Femur (tissue), 1 donor: ENCODE measurements at places on chromosomes 11 and 22.

DNA sequence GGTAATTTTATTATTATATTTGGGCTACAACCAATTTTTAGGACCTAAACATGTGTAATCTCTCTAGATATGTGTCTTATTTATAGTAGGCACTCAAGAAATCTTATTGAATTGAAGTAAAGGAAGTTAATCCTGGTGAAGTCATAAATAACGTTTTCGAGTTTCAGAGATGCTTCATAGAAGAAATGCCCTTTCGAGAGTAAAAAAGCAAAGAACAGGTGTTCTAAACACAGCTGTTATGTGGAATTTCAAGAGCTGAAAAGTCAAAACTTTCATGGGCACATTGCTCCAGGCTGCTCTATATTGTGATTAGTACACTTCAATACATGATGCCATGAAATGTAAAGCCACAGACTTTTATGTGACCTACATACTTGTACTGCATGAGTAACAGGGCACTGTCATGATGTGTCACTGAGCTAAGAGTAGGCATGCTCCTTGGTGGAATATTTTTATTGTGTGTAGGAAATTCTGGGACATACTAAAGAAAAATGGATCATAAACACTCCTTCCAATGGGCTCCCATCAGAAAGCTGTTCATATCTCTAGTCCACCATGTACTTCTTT, 7.2 kb upstream of the ELMOD1 start:
- no peak for DNase-seq

GRCh38 chr11:65356394-65356972, 1.9 kb downstream of the TIGD3 start:
- no peak for DNase-seq

DNA sequence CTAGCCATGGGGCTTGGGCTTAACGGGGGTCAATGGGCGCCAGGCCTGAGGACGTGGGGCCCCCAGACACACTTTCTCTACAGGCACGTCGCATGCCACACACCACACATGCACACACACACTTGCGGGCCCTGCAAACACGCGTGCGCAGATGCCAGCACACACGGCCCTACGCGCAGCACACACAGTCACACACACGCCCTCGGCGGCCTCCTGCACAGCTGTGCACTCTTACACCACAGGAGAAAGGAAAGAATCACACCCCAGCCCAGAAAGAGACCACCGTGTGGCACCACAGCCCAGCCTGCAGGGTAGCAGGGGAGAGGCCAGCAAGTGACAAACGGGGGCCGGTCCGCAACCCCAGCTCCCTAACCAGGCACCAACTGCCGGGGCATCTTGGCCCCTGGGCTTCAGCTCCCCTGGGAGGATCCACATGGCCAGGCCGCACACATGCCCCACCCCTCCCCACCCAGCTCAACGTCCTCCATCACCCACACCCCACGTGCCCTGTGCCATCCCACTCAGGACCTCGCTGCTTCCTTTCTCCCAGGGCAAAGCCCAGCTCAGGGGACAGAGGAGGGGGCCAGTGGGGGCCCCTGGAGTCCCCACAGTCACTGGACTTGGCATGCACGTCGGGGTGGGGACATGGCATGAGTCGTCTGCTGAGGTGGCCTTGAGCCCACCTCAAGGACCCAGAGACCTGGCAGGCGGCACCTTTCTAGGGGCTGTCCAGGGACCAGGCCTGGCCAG, 26.3 kb upstream of the TH start:
- DNase-seq: no peak

DNA sequence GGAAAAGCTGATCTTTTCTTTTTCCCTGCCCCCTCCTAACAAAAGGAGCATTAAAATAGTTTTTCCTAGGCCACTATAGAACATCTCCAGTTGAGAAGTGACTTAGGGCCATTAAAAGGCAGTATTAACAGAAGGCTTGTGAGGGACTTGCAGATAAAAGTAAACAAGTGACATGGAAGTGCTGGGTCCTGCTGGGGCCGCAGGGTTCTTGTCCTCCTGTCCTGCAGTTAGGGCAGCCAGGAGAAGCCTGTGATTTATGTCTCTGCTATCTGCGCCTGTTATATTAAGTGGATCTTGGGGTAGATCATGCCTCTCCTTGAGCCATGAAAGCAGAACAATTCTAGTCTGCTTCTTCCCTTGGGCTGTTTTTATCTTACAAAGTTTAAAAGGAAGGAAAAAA, 271.4 kb upstream of the C11orf87 start:
- DNase-seq: no peak

GRCh38 chr11:73387594-73388264, 11.5 kb downstream of the RELT start:
- peak; percentile 55 for DNase-seq

DNA sequence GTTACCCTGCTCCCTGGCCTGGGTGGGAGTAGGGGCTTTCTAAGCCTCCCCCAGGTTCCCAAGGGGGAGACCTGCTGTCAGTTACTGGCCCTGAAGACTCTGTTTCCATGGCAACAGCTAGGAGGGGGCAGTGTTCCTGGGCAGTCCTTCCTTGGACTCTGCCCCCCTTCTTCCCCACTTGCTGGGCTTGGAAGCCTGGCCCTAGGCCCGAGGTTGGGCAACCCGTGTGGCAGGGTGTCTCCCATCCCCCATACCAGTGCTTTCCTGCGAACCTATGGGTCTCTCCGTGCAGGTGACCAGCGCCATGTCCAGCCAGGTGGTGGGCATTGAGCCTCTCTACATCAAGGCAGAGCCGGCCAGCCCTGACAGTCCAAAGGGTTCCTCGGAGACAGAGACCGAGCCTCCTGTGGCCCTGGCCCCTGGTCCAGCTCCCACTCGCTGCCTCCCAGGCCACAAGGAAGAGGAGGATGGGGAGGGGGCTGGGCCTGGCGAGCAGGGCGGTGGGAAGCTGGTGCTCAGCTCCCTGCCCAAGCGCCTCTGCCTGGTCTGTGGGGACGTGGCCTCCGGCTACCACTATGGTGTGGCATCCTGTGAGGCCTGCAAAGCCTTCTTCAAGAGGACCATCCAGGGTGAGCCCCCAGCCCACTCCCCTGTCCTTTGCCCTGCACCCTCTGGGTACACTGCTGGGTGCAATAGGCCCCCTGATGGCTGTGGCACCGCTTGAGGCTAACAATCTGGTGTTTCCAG, 1.7 kb downstream of the ESRRA start:
- DNase-seq: no peak

DNA sequence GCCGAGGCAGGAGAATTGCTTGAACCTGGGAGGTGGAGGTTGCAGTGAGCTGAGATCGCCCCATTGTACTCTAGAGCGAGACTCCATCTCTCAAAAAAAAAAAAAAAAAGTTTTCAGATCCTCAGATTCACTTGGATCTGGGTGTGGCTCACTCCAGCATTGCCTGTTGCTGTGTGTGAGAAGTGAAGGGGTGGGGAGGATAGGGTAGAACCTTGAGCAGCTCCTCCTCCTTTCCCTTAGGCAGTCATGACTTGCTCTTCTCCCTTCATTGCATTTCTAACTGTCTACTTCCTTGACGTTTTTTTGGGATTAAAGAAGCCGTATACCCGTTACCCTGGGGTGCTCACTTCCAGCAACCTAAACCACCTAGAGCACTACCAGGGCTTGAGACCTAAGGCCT, 63.1 kb upstream of the YWHAH start:
- no peak for DNase-seq

GRCh38 chr11:58594826-58595225, 16.0 kb downstream of the ZFP91 start:
- no peak for DNase-seq

DNA sequence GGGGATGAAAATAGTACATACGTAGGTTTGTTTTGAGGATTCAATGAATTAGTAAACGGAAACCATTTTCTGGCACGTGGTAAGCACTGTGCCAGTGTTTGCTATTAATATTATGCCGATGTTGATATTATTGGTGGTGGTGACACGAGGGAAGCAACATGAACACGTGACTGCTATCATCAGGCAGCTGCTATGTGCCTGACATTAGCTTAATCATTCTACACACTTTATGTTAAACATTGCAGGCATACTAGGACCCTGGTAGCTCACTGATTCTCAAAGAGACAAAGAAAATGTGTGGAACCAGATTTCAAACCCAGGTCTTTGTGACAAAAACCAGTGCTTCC, 656 bp downstream of the SRRD start:
- DNase-seq: no peak

GRCh38 chr11:23315286-23315685, 455.0 kb upstream of the CCDC179 start:
- DNase-seq: no peak

- DNase-seq: no peak
Observed at GRCh38 chr11:123330471-123330870, 99.6 kb upstream of the GRAMD1B start.

- no peak for DNase-seq
Observed at GRCh38 chr11:15675683-15676082, 561.0 kb downstream of the INSC start.

- DNase-seq: no peak
Observed at GRCh38 chr11:13216711-13217075, 60.9 kb upstream of the BMAL1 start.

- no peak for DNase-seq
Observed at GRCh38 chr11:7467652-7468051, 17.7 kb upstream of the OLFML1 start.

DNA sequence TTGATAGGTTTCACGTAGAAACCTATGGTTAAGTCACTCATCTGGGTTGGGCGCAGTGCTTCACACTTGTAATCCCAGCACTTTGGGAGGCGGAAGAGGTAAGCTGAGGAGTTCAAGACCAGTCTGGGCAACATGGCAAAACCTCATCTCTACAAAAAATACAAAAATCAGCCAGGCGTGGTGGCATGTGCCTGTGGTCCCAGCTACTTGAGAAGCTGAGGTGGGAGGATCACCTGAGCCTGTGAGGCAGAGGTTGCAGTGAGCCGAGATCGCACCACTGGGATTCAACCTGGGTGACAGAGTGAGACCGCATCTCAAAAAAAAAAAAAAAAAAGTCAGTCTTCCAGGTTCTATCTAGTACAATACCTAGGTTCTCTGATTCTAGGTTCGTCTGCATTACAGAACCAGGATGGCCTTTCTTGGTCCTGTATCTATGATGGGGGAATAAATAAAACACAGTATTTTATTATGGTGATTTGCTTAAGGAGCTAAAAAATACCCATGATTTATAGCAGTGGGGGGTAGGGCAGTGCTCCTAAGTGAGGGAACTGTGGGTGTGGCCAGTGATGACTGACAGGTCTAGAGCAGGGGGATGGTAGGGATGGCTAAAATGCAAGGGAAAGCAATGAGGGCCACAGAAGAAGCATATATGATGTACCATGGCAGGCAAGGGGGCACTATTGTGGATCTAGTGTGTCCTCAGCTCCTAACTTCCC, 65.5 kb upstream of the NUP160 start:
- DNase-seq: no peak

DNA sequence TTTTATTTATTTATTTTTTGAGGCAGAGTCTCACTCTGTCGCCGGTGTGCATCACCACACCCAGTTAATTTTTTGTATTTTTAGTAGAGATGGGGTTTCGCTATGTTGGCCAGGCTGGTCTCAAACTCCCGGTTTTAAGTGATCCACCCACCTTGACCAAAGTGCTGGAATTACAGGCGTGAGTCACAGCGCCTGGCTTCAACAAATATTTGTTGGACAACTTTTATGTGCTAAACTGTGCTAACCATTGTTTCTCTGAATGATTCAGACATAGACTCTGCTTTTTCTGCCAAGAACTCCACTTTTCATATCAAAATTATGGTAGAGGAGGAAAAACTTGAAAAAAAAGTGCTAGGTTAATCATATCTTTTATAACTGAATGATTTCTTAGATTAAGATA, 36.3 kb downstream of the MMP7 start:
- no peak for DNase-seq

- DNase-seq: no peak
Observed at GRCh38 chr11:88704485-88704884, 361.3 kb downstream of the GRM5 start.

GRCh38 chr11:1234054-1234720, 11.3 kb downstream of the MUC5B start:
- no peak for DNase-seq

GRCh38 chr11:61697078-61697502, 16.9 kb downstream of the DAGLA start:
- no peak for DNase-seq

GRCh38 chr11:71358122-71358728, 90.0 kb downstream of the DHCR7 start:
- DNase-seq: no peak

GRCh38 chr11:13140028-13140870, 131.1 kb downstream of the RASSF10 start:
- DNase-seq: no peak

- no peak for DNase-seq
Observed at GRCh38 chr11:73570415-73571114, 27.3 kb downstream of the FAM168A start.

DNA sequence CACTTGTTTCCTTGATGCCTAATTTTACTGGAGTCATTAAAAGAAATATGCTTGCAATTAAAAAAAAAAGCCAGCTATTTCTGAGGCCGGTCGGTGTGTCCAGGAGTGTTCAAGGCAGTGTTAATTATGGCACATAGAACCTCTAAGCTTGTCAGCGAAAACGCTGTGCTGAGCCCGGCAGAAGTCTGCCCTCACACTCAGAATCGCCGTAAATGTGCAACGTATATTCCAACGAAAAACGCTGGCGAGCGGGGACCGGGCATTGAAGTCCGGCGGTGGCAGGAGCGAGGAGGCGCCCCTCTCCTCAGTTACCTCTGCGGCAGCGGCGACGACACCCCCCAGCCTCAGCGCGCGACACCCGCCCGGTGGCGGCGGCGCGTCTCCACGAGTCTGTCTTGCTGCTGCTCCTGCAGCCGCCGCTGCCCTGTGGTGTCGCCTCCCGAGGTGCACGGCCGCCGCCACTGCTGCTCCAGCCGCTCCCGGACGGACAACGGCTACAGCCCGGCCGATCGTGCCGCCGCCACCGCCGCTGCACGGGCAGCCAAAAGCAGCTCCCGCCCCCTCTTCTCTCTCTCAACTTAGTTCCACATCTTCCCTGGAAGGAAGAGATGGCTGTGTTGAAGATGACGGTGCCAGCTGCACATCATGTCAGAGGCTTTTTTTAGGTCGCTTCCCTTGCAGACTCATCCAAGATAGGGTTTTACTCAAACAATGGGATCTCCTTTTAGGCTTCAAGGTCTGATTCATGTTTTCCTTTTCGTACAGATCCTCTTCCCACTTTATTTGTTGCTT, 56.0 kb downstream of the JAM3 start:
- DNase-seq: peak; percentile 65

GRCh38 chr11:98180921-98181320, 839.8 kb upstream of the CNTN5 start:
- no peak for DNase-seq

- DNase-seq: no peak
Observed at GRCh38 chr11:108873310-108873709, 208.4 kb downstream of the DDX10 start.

DNA sequence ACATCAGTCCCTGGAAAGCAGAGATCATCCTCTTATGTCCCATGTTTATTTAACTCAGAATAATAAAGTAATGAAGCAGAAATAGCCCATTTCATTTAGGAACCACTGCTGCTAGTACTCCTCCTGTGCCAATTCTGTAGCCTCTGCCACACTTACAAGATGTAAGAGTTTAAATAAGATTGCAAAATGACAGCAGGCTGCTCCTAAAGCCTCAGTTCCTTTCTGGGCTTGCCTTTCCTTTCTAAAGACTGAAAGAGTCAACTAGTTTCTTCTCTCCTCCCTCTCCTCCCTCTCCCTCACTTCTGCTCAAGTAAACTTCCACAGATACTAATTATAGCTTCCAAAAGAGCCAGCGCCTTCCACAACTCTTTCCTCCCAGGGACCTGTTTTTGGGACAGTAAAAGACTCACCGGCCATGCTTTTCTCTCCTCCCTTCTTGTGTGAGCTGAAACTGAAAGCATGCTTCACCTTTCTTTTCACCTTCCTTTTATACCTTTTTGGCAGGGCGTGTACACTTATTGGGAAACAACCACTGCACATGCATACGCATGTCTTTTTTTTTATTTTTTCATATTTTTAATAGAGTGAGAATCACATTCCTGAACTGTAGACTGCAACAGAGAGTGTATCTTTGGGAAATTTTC, 26.1 kb upstream of the CARD16 start:
- DNase-seq: no peak
